ENCODE measurements at places on chromosomes 6 and 20. TPM values are rescaled to one million over a fixed set of nuclear protein-coding genes. Genes with fewer than 3 reads are reported as not detected.
A peak's percentile ranks its signal among the peaks of the same experiment; 100 is the strongest.

ENPP5 gene
- 0.71 TPM for total RNA-seq

GABRR1 gene
- total RNA-seq, result 0.19 TPM

PTGIS gene
- 447 TPM for total RNA-seq

FAM83D gene
- total RNA-seq, result 72.1 TPM

COL9A1 gene
- not detected for total RNA-seq

CASS4 gene
- 2.1 TPM for total RNA-seq

DNA sequence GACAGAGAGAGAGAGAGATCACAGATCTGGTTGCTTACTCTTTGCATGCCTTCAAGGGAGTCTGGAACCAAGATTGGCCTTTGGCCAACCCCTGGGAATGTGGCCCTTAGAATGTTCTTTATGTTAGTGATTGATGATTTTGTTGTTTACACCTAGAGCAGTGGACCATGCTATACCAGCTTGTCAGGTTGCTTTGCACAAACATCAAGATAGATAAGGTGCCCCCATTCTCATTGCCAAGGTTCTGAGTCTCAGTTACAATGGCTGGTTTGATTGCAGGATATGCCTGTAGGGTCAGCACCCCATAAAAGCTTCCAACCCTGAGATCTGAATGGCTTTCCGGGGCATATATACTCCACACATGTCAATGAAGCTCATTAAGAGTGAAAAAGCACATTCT lies 53.5 kb upstream of the SLC2A12 start:
- no peak for DNase-seq

DNA sequence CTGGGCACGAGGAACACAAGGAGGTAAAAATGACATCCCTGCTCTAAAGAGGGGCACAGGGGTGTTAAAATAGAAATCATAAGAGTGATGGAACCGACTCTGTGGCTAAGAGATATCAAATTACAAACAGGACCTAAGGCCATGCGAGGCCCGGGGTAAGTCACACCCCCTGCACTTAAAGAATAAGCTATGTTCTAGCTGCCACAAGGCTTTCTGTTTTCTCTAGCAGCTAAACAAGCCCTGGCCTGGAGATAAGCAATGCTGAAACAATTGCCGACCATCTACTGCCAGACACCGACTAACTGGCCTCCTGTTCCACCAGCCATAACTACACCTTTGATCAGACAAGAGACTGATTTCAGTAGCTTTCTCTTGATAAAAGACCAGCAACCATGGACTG lies 32.4 kb downstream of the MDGA1 start:
- DNase-seq, result peak; percentile 8

GRCh38 chr20:7355051-7355450 lies 585.2 kb downstream of the HAO1 start:
- no peak for DNase-seq

DNA sequence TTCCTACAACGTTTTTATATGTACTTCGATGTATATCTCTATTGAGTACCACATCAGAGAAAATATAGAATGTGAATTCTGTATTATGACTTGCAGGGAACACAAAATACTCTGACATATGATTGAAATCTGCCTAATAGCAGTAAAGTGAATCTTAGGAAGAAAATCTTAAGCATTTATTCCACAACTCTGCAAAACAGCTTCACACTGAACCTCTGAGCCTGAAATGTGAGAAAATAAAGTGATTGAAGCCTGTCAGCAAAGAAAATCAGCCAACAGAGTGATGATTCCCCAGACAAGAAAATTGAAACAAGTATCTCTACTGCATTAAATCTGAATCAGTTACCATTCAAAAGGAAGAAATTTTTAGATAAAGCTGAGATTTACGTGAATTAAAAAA lies 499.5 kb upstream of the RNF217 start:
- no peak for DNase-seq

DNA sequence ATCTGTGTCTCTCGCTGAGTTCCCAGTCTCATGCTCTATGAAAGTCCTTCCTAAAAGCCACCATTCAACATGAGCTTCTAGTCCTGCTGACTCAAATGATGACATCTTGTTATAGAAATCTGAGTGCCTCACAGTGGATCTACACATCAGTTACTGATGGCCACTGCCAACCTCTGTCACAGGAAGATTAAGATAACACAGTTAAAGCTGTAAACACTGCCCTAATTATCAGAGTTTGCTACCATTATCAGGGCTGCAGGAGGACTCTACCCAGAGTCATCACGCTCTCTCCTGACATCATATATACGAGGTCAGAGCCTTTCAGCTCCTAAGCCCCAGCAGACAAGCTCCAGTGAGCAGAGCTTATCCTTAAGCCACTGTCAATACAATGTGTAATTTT lies 63.2 kb downstream of the HIVEP2 start:
- DNase-seq, result no peak

DNA sequence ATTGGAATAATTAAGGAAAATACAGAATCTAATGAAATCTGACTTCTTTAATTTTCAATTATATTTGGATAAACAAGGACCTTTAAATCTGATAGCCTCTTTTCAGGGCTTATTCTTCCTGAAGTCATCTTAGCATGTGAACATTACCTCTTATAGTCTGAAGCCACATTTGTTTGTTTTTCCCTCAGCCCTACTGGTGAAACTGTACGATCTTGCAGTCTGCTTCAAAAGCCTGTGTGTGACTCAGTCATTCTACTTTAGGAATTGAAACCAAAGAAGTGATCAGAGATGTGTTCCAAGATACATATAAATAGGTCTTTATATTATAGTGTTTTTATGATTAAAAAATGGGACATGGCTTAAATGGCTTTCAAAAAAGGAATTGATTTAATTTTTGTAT lies 67.5 kb downstream of the MACROD2 start:
- DNase-seq, result no peak

DNA sequence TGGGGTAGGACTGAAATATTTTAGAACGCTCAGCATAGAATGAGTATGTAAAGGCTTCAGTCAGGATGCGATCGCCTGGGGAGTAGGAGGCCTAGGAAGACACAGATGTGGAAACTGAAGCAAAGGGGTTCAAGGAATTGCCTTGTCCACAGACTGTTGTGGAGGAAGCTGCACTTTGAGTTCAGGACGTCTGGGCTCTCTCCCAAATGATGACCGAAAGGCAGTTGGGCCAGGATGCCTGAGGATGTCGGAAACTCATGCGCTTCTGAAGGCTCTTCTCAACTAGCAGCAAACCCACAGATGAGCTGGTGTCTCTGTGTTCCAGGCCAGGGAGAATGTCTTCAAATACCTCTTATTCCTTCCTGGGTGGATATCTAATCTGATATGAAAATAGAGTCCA lies 146.2 kb upstream of the SULF2 start:
- no peak for DNase-seq

GRCh38 chr6:162821102-162821501 lies 93.3 kb downstream of the PACRG start:
- no peak for DNase-seq

- no peak for DNase-seq
Measured at GRCh38 chr20:62596921-62597320, 45.4 kb upstream of the SLCO4A1 start.

GRCh38 chr6:37940074-37940847 lies 120.7 kb downstream of the ZFAND3 start:
- DNase-seq, result no peak

DNA sequence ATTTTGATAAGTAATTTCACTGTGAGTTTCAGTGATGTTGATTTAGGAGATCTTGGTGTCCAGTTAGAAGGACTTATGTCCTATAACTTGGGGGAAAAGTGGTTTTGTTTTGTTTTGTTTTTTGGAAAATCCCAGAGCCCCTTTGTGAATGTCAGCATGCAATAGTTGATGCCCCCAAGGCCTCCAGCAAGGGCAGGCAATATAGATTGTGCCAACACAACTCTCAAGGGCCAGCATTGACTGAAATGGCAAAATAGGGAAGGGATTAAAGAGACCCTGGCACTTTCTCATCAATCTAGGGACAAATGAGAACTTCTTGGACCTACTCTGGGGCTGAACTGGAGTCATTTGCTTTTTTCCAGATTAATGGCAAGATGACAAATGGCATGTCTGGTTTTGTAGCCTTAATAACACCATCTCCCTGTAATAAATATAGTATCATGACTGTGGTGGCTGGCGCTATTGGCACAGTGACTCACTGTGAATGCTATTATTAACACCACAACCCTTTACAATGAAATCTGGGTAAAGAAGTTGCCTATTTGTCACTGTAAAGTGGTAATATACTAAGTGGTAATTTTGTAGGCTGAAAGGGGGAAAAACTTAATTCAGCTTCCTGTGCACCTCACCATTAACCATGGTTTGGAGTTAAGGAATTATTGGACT lies 51.8 kb downstream of the ABRACL start:
- DNase-seq, result no peak

GRCh38 chr6:70375166-70375565 lies 38.1 kb upstream of the FAM135A start:
- no peak for DNase-seq

DNA sequence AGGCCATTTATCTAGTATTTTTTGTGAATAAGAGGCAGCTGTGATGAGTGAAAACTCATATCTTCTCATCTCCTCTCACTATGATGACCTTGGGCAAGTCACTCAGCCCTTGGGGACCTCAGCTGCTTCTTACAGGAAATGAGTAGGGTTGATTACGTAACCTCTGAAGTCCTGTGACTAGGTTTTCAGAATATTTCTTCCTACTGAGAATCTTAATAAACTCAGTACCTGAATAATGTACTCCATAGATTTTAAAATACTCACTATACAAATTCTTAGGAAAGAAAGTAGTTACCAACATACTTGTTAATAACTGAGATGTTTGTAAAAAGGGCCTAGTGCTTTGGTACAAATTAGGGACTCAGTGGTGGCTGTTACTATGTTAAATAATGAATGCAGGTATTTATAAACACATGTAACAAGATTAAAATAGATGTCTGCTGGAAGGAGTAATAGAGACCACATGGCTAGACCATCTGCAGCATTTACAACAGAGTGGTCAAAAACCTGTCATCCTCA lies 60.9 kb downstream of the RPRD1B start:
- no peak for DNase-seq

DNA sequence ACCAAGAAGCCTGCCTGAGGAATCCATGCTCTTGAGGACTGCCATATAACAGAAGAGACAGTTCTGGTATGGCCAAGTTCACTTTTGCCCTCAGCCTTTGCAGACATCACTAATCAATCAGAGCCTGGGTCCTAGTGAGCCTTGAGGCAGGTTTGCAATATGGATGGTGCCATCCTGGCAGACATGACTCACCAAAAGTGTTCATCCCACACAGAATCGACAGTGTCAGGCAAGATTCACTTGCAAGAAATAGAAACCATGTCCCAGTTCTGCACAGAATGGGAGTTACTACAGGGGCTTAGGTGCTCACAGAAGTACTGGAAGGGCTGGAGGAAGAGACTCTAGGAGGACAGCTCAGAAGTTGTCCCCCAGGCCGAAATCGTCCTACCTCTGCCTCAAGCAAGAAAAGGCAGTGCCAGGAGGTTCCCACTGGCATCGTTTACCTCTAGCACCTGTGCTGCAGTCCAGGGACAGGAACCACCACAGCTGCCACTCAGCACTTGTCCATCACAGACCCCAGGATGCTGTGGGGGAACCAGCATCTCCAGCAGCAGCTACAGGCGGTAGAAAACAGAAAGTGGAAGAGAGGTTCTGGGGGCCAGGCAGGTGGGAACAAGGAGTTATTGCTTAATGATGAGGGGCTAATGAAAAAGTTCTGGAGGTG lies 42.6 kb upstream of the PHACTR3 start:
- no peak for DNase-seq

DNA sequence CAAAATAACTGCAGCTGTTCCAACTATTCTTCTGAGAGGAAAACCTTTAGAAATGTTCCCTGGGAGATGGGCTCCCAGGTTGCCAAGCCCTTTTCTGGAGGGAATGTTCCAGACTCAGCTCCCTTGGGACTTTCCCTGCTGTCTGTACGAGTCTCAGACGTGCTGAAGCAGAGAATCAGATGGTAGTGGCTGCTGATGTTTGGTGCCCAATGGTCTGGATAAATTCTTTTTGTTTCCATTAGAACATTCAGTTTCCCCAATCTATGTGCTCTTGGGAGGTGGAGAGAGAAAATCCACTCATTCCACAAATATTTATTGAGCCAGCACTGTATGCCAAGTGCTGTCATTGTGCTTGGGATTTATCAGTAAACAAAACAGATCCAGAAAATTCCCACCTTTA lies 40.0 kb downstream of the SNHG17 start:
- no peak for DNase-seq

Measured in posterior vena cava (tissue), 2 donors.